Activated T-helper 2 cell treated with anti-CD3 and anti-CD28 coated beads, Interferon-gamma antibody, Interleukin-2, Interleukin-4, amounts not matched to agents 10 μg/mL and 5 μg/mL and 100 μg/mL, durations not matched to agents 14 hours and 24 hours and 36 hours (primary cell): ENCODE measurements at places on chromosomes 12 and 14.

GRCh38 chr14:68843471-68844209 lies 50.8 kb upstream of the ZFP36L1 start:
- peak; percentile 59 for DNase-seq

DNA sequence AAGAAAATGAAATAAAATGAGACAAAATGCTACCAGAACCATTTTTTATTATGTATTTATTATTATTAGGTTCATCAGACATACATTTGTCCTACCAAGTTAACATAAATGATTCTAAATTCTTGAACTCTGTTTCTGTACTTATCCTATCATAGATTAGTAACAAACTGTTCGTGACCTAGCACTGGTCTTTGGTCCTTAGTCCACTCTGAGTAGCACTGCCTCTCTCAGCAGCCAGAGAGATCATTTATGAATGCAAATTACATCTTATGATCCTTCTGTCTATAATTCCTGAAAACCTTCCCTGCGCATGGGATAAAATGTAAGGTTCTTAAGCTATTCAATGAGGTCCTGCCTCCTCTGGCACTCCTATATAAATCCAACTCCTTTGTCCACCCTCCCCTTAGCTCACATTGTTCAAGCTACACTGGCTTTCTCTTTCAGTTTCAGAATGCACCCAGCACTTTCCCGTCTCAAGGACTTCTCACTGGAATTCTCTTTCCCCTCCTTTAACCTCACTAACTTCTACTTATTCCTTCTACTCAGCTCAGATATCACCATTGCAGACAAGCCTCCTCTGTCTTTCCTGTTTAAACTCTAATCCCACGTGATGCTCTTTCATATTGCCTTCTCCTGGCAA lies 17.1 kb downstream of the PDZRN4 start:
- DNase-seq = no peak

DNA sequence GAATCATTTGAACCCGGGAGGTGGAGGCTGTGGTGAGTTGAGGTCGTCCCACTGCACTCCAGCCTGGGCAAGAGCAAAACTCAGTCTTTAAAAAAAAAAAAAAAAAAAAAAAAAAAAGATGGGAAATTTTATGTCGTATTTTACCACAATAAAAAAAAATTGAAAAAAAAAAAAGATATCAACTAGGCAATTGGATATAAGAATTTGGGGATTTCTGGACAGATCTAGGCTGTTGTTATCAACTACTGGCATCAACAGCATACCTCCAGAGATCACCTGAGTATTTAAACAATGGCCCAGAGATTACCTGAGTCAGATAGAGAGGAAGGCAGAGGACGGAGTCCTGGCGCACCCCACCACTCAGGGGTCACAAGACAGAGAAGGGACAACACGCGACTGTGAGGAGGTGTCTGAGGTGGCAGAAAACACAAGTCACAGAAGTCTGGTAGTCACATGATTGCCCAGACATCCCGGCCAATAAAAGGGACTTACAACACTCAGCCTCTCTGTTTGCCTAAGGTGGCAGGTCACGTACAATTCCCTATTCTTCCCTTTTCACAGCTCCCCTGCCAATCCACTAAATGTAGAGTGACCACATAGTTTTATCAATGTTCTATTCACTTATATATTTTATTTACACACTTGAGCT lies 1.8 kb downstream of the SPRING1 start:
- DNase-seq = no peak

DNA sequence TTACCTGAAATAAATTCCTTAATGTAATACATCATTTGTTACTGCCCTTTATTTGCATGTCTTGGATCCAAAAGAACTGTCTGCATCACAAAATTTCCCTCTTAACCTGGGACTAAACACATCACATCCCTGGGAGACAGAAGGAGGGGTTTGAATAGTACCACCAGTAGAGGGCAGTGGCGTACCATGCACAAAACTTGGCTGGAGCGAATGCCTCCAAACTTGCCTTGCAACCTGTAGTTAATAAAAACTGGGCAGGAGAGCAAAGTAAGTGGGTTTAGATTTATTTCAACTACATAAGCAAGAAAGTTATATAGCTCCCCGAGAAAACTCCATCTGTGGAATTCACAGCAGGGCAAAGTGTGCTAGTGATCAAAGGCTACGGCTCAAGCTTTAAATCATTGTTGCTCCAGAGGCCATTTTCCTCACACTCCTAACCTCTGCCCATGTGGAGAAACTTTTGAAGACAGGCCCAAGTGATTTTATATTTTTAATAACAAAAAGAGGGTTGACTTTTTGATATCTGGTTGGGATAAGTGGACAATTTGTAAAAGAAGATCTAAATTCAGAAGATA lies 1176.7 kb upstream of the SEL1L start:
- DNase-seq = peak; percentile 8

- DNase-seq = no peak
Measured at GRCh38 chr12:39846971-39847650, 227.5 kb upstream of the ABCD2 start.

- no peak for DNase-seq
Measured at GRCh38 chr14:70685474-70686197, 43.9 kb downstream of the TTC9 start.

DNA sequence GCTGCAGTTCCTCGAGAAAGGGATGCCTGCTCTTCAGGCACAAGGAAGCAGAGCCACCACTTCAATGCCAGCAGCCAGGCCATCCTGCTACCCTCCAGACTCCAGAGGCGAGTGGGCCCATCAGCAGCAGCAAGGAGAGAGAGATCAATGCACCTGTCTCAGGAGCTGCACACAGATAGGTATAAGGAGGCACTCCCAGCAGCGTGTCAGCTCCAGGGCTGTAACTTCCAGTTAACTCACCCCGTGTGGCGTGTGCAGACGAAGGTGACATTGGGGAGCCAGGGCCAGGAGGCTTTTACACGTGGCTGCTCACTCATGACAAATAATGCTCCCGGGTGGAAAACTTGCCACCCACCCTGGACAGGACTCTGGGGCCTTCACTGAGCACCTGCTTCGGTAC lies 24.2 kb downstream of the GALNT16 start:
- DNase-seq = no peak

DNA sequence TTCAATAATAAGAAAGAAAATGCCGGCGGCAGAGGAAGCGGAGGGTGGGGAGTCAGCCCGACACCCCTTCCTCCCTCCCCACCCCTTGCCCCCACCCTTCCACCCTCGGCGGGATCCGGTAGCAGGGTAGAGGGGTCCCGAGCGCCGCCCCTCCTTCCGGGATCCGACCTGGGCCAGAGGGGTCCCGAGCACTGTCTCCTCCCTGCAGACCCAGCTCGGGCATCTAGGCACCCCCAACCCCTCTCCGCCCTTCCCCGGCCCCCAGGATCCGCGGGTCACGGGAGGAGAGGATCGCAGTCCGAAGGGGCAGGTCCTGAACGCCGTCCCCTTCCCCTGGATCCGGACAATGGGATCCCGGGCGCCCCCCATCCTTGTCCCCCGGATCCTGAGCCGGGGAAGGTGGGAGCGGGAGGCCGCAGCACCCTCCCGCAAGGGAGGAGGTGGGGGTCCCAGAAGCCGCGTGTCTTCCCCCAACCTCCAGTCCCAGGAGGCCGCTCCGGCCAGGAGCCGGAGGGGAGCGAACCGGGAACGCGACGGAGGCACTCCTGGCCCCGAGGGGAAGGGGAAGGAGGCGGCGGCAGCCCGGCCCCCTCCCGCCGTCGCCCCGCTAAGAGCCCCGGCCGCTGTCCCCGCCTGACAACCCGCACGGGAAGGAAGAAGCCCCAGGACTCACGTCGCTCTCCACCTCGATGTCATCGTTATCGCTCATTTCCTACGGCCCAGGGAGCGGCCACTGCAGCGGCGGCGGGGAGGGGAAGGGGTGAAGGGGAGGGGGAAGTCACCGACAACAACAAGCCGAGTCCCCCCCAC lies 481 bp downstream of the MAX start:
- DNase-seq = peak; percentile 31

- DNase-seq = no peak
Measured at GRCh38 chr14:29558516-29558915, 369.1 kb downstream of the PRKD1 start.

- no peak for DNase-seq
Measured at GRCh38 chr14:81165188-81165587, 55.6 kb downstream of the GTF2A1 start.

DNA sequence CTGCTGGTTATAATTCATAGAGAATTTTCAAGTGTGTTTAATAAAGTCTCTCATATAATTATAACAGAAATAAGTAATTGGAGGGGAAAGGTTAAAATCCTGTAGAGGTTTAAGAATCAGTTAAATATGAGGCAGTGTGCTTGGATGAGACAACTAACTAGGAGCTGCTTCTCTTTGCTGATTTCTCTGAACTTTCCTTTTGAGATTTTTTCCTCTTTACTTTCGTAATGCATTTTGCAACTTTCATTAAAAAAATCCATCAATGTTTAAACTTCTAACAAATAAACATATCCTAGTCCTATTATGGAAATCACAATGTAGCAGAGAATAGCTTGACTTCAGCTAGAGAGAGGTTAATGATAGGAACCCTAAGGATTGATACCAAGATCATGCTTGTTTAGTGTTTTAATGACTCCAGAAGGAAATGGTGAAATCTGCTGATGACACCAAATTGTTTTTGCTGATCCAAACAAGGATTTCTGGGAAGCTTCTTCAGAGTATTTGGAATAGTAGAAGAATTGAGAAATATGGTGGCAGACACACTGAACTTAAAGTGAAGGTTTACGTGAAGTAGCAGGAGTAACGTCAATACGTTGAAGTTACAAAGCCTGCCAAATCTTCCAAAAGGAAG lies 122.6 kb downstream of the RAD51B start:
- no peak for DNase-seq

- no peak for DNase-seq
Measured at GRCh38 chr14:61104358-61104757, 123.3 kb downstream of the SLC38A6 start.

- no peak for DNase-seq
Measured at GRCh38 chr12:5777451-5777850, 167.6 kb downstream of the ANO2 start.
